ENCODE measurements at places on chromosomes 2 and 18.

- H3K4me3 ChIP-seq: no peak overlapping the region
- H3K4me1 ChIP-seq: peaks cover 9% of the 10 kb centered on the region
- H3K36me3 ChIP-seq: no peaks in the 10 kb centered on the region
- peak; percentile 87 for DNase-seq
- no peaks in the 10 kb centered on the region for H3K27me3 ChIP-seq
Measured at GRCh38 chr2:120856421-120856862, 120.8 kb downstream of the GLI2 start.

- no peaks in the 10 kb centered on the region for H3K27me3 ChIP-seq
- no peak overlapping the region for H3K4me3 ChIP-seq
- H3K4me1 ChIP-seq: no peaks in the 10 kb centered on the region
Measured at GRCh38 chr18:40531051-40531450, 1424.0 kb upstream of the PIK3C3 start.

GRCh38 chr2:34523958-34524514, 924.9 kb upstream of the FAM98A start:
- H3K4me1 ChIP-seq: no peaks in the 10 kb centered on the region
- no peak overlapping the region for H3K27ac ChIP-seq
- H3K27me3 ChIP-seq: no peaks in the 10 kb centered on the region
- DNase-seq: no peak

- DNase-seq: no peak
- no peak overlapping the region for H3K4me3 ChIP-seq
- no peaks in the 10 kb centered on the region for H3K4me1 ChIP-seq
- no peaks in the 10 kb centered on the region for H3K27me3 ChIP-seq
Measured at GRCh38 chr2:120034621-120035020, 21.7 kb downstream of the EPB41L5 start.

DNA sequence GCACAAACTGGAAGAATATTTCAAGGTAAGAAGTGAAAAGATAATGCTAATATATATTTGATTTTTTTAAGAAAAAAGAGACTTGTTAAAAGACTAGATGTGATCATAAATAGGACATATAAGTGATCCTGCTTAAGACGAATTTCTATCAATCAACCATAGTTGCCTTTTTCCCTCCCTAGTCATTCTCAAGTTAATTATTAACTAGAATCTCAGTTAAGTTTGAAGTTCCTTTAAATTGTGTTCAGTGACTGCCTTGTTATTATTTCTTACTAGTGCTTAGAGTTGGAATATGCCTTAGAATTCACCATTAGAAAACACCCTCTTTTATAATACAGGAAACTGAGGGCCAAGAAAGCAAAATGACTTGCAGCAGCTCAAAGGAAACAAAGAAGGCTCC, 141.5 kb upstream of the SP5 start:
- no peak overlapping the region for H3K27ac ChIP-seq
- no peaks in the 10 kb centered on the region for H3K27me3 ChIP-seq
- no peak overlapping the region for H3K4me3 ChIP-seq
- H3K36me3 ChIP-seq: no peaks in the 10 kb centered on the region
- no peaks in the 10 kb centered on the region for H3K4me1 ChIP-seq

GRCh38 chr2:8633186-8633734, 48.6 kb upstream of the ID2 start:
- H3K27me3 ChIP-seq: no peaks in the 10 kb centered on the region
- peak overlapping the region; percentile 50 for H3K4me3 ChIP-seq
- DNase-seq: peak; percentile 89
- H3K36me3 ChIP-seq: no peaks in the 10 kb centered on the region
- peaks cover 24% of the 10 kb centered on the region for H3K4me1 ChIP-seq
- H3K27ac ChIP-seq: peak overlapping the region; percentile 73

DNA sequence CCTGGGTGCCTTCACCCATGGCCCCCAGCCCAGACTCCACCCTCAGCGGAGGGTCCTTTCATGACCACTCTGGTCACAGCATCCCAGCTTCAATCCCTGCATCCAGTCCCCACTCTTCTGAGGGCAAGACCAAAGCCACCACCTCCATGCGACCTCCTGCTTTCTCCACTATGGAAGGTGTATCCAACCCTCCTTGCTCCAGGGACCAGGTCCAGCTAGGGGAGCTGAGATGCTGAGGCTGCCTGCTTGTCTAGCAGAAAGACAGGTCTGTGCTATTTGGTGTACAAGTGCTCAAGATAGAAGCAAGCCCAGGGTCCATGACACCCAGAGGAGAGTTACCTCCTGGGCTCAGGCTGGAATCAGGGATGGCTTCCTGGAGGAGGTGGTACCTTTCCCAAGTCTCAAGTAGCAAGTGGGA, 73.8 kb upstream of the RAB6C start:
- no peaks in the 10 kb centered on the region for H3K27me3 ChIP-seq
- no peak overlapping the region for H3K4me3 ChIP-seq
- no peaks in the 10 kb centered on the region for H3K4me1 ChIP-seq
- no peaks in the 10 kb centered on the region for H3K36me3 ChIP-seq
- no peak overlapping the region for H3K27ac ChIP-seq

DNA sequence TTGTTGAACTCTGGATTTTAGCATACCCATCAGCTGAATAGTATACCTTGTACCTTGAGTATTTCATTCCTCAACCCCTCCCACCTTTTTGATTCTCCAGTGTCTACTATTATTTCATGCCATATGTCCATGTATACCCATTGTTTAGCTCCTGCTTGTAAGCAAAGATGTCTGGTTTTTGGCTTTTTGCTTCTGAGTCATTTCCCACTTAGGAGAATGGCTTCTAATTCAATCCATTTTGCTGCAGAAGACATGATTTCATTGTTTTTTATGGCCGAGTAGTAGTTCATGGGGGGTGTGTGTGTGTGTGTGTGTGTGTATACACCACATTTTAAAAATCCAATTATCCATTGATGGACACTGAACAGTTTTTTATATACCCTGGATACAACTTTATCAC, 24.3 kb upstream of the MOCOS start:
- no peak for DNase-seq
- H3K27me3 ChIP-seq: no peaks in the 10 kb centered on the region
- H3K27ac ChIP-seq: no peak overlapping the region
- no peak overlapping the region for H3K4me3 ChIP-seq

- peak; percentile 96 for DNase-seq
- H3K36me3 ChIP-seq: no peaks in the 10 kb centered on the region
- no peak overlapping the region for H3K27ac ChIP-seq
- H3K4me1 ChIP-seq: peaks cover 19% of the 10 kb centered on the region
- peaks cover 29% of the 10 kb centered on the region for H3K27me3 ChIP-seq
Measured at GRCh38 chr2:73175663-73176204, 26.6 kb upstream of the NOTO start.

GRCh38 chr18:74996055-74996454, 212.9 kb downstream of the PTGR3 start:
- H3K27ac ChIP-seq: no peak overlapping the region
- H3K4me3 ChIP-seq: no peak overlapping the region
- H3K36me3 ChIP-seq: no peaks in the 10 kb centered on the region
- no peak for DNase-seq

DNA sequence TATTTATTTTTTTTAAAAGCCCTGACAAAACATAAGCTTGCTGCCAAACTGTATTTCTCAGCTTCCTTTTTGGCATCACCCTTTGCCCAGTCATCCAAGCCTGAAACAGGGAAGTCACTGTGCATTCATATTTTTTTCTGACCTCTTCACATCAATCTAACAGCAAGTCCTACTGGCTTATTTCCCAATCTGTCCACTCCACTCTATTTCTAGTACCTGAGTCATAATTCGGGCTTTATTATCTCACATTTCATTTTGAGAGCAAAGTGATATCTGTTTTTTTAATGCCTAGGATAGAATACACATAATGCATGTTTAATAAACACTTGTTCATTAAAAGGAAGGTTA, 5.1 kb downstream of the HNMT start:
- no peak overlapping the region for H3K4me3 ChIP-seq
- peak overlapping the region; percentile 61 for H3K27ac ChIP-seq
- no peaks in the 10 kb centered on the region for H3K27me3 ChIP-seq
- H3K4me1 ChIP-seq: peaks cover 31% of the 10 kb centered on the region
- peak; percentile 92 for DNase-seq
- no peaks in the 10 kb centered on the region for H3K36me3 ChIP-seq

- H3K27ac ChIP-seq: no peak overlapping the region
- H3K27me3 ChIP-seq: no peaks in the 10 kb centered on the region
- no peaks in the 10 kb centered on the region for H3K36me3 ChIP-seq
- H3K4me3 ChIP-seq: no peak overlapping the region
- H3K4me1 ChIP-seq: no peaks in the 10 kb centered on the region
- no peak for DNase-seq
Measured at GRCh38 chr2:178304333-178304732, 110.0 kb downstream of the OSBPL6 start.

DNA sequence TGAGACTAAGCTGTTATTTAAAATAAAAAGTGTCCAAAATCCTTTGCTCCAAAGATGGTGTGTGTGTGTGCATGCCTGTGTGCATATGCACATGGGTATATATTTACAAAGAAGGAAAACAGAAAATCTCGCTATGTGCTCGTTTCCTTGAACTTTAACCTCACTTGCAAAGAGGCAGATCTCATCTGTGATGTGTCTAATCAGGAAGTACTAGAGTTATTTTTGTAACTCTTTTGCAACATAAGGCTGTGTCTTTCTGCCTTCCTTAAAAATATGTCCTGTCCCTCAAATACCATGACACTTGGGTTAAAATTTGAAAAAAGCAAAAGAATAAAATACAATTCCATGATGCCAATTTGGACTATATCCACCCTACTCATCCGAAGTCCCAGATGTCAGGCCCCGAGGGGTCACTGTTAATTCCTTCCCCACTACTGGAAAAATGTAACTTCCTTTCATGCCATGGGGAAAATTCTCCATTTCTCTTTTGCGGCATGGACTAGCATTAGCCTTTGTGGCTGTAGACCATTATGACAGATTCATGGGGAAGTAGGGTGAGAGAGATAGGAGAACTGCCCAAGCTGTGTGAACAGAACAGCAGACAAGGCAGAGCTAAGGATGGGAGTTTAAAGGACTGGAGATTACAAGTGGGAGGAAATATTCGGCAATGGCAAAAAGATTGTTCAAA, 191.3 kb downstream of the MYO1B start:
- no peak for DNase-seq
- H3K4me1 ChIP-seq: no peaks in the 10 kb centered on the region
- H3K4me3 ChIP-seq: no peak overlapping the region

DNA sequence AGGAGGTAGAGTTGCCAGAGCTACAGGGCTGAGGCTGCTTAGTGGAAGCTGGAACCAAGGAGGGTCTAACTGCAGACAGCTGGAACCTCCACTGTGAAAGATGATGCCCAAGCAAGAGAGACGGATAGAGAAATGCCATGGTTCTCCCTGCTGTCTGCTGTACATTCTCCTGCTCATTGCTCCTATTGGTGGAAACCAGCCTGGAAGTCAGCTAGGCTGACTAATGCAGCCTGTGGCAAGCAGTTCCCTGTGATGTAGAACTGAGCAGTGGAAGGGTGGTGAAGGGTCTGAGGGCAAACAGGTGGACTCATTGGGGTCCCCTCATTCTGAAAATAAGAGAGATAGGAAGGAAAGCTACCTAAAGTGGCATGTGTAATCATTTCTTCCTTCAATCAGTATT, 563.6 kb downstream of the SLC4A3 start:
- H3K4me1 ChIP-seq: peaks cover 13% of the 10 kb centered on the region
- no peak overlapping the region for H3K4me3 ChIP-seq
- H3K27ac ChIP-seq: no peak overlapping the region
- no peak for DNase-seq
- H3K36me3 ChIP-seq: no peaks in the 10 kb centered on the region
- no peaks in the 10 kb centered on the region for H3K27me3 ChIP-seq

- H3K4me3 ChIP-seq: no peak overlapping the region
- H3K27me3 ChIP-seq: no peaks in the 10 kb centered on the region
- H3K4me1 ChIP-seq: peaks cover 11% of the 10 kb centered on the region
- no peak for DNase-seq
- no peaks in the 10 kb centered on the region for H3K36me3 ChIP-seq
- H3K27ac ChIP-seq: no peak overlapping the region
Measured at GRCh38 chr2:178418426-178418825, 32.5 kb downstream of the PRKRA start.

Measured in osteoblast (primary cell).